Hematopoietic multipotent progenitor cell (in vitro differentiated cells): ENCODE measurements at places on chromosomes 2 and 18.

GRCh38 chr18:6938003-6938402 lies 179.6 kb downstream of the LAMA1 start:
- no peak for DNase-seq

GRCh38 chr2:64537991-64538390 lies 13.9 kb downstream of the AFTPH start:
- no peak for DNase-seq

DNA sequence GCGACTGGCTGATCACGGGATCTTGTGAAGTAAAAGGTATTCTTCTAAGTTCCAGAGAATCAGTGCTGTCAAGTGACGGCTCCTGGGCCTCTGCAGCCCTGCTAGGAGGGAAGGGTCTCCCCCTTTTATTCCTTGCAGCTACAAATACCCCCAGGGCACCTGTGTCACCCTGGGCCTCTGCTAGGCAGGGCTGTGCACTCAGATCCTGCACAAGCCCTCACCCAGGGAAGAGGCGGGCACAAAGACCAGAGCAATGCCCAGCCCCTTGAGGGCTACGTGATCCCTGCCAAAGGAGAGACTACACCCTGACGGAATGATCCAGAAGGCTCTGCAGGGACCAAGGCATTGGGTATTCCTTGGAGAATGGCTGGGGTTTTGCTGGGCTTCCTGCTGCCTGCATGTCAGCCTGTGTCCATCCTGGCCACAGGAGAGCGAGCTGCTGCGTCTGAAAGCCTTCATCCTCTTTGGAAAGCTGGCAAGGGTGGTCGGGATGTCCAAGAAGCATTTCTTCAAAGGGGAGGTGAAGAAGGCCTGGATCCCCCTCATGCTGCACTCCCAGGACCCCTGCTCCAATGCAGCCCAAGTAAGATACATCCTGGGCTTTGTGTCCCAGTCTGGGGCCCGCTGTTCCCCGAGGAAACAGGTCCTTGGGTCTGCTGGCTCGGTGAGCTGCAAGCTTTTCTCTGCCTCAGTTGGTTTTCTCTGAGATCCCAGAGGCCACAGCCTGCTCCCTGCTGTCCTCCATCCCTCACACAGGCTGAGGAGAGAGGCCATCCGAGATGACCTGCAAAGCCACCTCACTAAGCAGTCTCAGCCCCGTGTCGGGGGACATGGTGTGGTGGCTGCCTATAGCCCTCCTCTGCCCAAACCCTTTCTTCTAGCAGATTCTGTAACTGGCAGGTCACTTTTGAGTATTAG lies 24.9 kb downstream of the HJURP start:
- DNase-seq, result no peak

GRCh38 chr2:217494557-217494956 lies 508.2 kb downstream of the TNS1 start:
- no peak for DNase-seq

- no peak for DNase-seq
These were observed 46.8 kb upstream of the RNU4ATAC start for GRCh38 chr2:121483846-121484245.
